Ovary (tissue), 10 donors: ENCODE measurements at places on chromosomes 6 and 20. TPM values are rescaled to one million over a fixed set of nuclear protein-coding genes. Genes with fewer than 3 reads are reported as not detected.

The CLIC5 gene
- 0.95 TPM for total RNA-seq

DNA sequence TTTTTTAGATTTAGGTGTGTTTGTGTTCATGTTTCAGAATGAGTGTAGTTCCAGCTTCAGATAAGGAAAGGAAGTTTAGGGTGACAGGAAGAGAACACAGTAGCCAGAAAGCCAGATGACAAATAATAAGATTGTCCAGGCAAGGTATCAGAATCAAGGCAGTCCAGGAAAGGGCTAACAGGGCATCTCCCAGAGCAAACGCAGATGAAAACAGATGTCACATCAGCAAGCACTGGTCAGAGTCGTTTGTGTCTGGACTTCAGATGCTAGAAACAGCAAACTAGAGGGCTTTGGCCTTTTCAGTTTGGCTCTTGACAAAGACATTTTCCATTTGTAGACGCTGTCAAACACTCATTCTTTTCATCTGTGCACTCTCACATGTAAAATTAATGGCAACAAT, 65.5 kb downstream of the VIP start:
- no peak overlapping the region for H3K4me3 ChIP-seq
- no peak for DNase-seq
- no peaks in the 10 kb centered on the region for H3K4me1 ChIP-seq
- H3K27ac ChIP-seq = no peak overlapping the region
- no peaks in the 10 kb centered on the region for H3K27me3 ChIP-seq

The AKAP12 gene
- 246 TPM for total RNA-seq

DNA sequence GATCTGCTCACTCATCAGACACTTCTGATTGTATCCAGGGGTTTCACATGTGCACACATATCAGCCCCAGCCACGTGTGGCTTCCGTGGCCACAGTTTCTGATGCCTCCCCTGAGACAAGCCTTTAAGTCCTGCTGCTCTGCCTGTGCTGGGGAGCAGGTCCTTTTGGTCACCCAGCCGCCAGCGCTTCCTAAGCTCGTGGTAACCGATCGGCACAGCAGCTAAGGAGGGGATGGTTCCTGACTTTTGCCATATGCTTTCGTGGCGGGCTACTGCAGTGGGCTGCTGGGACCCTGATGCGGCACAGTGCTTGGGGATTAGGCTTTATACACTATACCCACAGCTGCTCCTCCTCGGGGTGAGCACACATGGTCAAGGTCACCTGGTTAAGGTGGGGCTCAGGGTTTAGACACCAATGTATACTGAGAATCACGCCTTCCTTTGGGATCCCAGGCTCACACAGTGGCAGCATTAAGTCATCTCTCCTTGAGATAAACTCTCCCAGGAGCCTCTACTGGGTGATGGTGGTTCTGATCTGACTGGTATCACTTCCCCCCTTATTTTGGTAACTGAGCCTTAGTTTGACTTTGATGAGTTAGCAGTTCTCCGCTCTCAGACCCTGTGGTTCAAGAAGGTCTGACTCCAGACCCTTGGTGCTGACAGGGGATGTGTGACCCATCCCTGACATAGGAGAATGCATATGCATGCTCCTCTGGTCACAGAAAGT, 85.9 kb upstream of the KCNG1 start:
- H3K36me3 ChIP-seq = no peaks in the 10 kb centered on the region

DNA sequence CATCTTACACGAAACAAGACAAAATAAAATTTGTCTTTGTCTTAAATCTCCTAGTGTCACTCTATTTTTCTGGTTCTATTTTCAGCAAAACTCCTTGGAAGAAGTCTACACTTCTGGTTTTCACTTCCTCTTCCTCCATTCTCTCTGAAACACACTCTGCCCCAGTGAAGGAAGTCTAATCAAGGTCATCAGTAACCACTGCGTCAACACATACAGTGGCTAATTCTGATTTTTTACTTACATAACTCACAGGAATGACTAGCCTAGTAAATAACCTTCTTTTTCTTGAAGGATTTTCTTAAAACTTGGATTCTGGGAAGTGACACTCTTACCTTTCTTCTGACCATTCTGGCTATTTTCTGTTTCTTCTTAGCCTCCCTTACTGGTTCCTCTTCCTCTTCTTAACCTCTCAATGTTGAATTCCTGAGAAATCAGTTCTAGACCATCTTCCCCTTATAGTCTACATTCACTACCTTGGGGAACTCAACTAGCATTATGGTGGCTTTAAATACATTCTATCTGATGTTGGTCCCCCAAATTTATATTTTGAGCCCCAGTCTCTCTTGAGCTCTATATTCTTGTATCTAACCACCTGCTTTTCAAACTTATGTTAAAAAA, 37.5 kb downstream of the AIG1 start:
- no peak overlapping the region for H3K27ac ChIP-seq
- H3K36me3 ChIP-seq = no peaks in the 10 kb centered on the region
- H3K4me3 ChIP-seq = no peak overlapping the region
- no peaks in the 10 kb centered on the region for H3K27me3 ChIP-seq

DNA sequence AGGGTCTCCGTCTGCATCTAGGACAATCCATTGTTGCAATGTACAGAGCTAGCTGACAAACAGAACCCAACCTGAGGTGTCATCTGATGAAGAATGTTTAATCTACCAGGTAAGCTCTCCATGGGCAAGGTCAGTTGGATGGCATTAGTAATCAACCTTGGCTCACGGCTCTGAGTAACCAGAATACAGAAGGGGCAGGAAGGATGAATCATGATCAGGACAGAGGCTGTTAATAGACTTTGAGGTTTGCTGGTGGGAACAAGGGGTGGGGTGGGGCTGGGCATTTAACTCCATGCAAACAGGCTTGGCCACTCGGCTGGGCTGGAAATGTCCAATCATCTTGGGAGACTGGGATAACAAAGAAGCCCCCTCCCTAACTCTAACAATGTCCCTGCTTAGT, 77.1 kb upstream of the MRPS10 start:
- no peak overlapping the region for H3K4me3 ChIP-seq
- H3K27ac ChIP-seq = no peak overlapping the region
- peaks cover 2% of the 10 kb centered on the region for H3K4me1 ChIP-seq

The GPX5 gene
- not detected for total RNA-seq

DNA sequence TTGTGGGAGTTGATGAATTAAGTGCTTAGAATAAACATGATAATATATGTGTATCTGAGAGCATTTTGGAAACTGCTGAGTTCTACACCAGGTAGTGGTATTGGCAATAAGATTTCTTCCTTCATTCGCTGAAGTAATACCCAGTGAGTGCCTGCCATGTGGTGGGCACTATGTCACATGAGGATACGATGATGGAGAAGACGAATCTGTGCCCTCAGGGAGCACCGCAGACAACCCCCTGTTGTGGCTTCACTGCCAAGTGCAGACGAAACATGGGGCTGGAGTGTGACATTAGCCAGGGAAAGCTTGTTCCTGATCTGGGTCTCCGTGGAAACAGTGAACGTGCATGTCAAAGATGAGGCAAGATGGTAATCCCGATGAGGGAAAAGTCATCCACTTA, 7.9 kb downstream of the ZNF76 start:
- H3K4me1 ChIP-seq = no peaks in the 10 kb centered on the region
- DNase-seq = no peak
- H3K4me3 ChIP-seq = no peak overlapping the region
